ENCODE measurements at places on chromosomes 11 and 22. TPM values are rescaled to one million over a fixed set of nuclear protein-coding genes. Genes with fewer than 3 reads are reported as not detected.

DNA sequence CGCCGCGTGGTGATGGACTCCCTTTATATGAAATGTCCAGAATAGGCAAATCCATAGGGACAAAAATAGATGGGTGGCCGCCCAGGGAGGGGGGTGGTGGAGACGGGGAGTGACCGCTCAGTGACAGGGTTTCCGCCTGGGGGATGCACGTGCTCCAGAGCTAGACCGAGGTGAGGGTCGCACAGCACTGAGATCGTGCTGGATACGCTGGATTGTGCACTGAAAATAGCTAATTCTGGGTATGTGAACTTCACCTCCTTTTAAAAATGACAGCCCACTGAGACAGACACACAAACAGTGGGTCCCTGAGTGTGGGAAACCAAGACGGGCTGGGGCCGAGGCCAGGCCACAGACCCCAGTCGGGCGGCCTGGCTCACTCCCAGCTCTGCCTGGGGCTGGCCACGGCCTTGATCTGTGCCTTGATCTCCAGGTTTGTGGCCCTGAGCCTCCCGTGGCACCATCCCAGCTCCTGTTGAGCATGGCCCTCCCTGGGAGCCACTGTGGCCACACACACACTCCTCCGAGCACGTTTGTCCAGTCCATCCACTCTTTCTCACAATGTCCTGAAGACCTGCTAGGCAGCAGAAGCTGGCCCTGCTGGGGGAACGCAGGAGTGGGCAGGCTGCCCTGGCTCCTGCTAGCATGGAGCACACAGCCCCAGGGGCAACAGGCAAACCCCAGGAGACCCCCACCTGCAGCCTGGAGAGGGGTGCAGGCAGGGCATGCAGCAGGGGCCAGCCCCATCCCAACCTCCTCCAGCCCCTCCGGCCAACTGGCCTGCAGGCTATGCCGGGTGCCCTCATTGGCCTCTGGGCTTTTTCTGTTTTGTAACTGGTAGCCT is 41.0 kb upstream of the TH start:
- peaks cover 4% of the 10 kb centered on the region for H3K36me3 ChIP-seq
- H3K27me3 ChIP-seq = no peaks in the 10 kb centered on the region
- no peaks in the 10 kb centered on the region for H3K4me1 ChIP-seq
- DNase-seq = no peak
- H3K27ac ChIP-seq = no peak overlapping the region

GRCh38 chr11:125063429-125064043 is 431 bp downstream of the SLC37A2 start:
- H3K27ac ChIP-seq = peak overlapping the region; percentile 87
- H3K27me3 ChIP-seq = peaks cover 4% of the 10 kb centered on the region
- DNase-seq = no peak
- H3K36me3 ChIP-seq = no peaks in the 10 kb centered on the region

DNA sequence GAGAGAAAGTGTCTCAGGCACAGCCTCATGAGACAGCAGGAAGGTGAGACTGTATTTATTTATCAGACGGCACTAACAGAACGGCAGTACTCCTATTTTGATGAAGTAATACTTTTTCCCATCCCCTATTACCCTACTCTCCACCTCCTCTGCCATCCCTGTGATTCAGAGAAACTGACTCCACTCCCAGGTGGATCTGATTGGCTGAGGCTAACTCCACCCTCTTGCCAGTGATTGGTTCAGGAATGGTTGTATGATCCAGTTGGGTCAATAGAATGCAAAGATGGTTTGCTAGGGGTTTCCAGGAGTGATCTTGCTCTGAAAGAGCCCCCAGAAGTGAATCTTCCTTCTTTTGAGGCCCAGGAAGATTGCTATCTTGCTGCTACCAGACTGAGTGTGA is 65.9 kb upstream of the RCN1 start:
- no peaks in the 10 kb centered on the region for H3K36me3 ChIP-seq
- H3K27ac ChIP-seq = no peak overlapping the region
- H3K4me3 ChIP-seq = no peak overlapping the region
- H3K4me1 ChIP-seq = no peaks in the 10 kb centered on the region
- no peak for DNase-seq

GRCh38 chr11:64620381-64620971 is 29.5 kb downstream of the SLC22A12 start:
- H3K27me3 ChIP-seq = no peaks in the 10 kb centered on the region
- peaks cover 38% of the 10 kb centered on the region for H3K4me1 ChIP-seq
- H3K4me3 ChIP-seq = peak overlapping the region; percentile 15
- H3K36me3 ChIP-seq = no peaks in the 10 kb centered on the region

DNA sequence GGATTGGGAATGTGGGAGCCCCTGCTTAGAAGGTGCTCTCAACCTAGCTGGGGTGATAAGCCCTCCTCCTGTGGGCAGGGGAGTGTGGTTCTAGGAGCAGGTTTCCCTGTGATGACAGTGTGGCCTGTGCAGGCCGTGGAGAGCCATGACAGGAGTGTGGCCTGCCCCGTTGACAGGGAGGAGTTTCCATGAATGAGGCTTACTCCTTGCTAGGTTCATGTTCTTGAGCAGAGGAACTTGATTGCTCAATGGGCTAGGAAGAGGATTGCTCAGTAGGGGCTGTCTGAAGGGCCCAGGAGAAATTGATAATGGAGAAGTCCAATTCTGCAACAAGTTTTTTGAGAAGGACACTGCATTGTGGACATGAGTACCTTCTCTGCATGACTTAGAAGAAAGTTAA is 92.0 kb downstream of the PPP6R3 start:
- no peak overlapping the region for H3K27ac ChIP-seq
- H3K27me3 ChIP-seq = no peaks in the 10 kb centered on the region
- no peak overlapping the region for H3K4me3 ChIP-seq
- H3K36me3 ChIP-seq = peaks cover 32% of the 10 kb centered on the region
- DNase-seq = no peak

DNA sequence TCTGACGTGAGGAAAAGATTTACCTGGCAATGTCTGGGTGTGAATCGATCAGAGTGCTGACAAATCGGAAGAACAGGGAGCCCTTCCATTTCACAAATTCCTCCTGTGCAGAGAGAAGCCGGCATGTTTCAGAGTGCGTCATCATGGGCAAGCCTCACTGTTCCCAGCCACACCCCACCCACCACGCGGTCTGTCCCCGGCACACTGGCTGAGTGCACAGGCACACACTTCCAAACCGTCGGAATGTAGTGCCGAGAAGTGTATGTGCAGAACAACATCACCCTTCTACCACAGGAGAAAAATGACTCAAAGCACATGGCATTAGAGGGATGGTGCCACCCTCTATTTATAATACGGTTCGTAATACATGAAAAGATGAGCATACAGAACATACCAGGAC is 47.5 kb downstream of the NCAPD3 start:
- H3K27ac ChIP-seq = no peak overlapping the region
- H3K4me1 ChIP-seq = no peaks in the 10 kb centered on the region
- H3K27me3 ChIP-seq = no peaks in the 10 kb centered on the region

- H3K36me3 ChIP-seq = no peaks in the 10 kb centered on the region
- H3K4me3 ChIP-seq = no peak overlapping the region
- no peaks in the 10 kb centered on the region for H3K27me3 ChIP-seq
- no peaks in the 10 kb centered on the region for H3K4me1 ChIP-seq
- DNase-seq = no peak
These were observed 24.8 kb downstream of the RASSF10 start for GRCh38 chr11:13033760-13034533.

DNA sequence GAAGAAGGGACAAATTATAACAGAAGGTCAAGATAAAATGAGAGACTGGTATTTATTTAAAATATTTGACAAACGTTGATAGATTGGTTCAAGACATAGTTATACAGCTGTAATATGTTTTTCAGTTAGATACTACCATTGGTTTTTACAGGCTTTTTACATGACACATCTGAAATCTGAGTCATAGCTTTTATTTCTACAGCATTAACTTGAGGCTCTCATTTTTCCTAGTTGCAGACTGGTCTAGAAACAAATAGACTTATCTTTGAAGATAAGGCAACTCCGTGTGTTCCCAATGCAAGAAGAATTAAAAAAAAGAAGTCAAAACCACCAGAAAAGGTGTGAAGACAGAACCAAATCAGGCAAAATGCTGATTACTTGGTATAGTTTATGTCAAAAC is 31.3 kb downstream of the CEP57 start:
- H3K27ac ChIP-seq = no peak overlapping the region
- no peaks in the 10 kb centered on the region for H3K27me3 ChIP-seq
- no peak for DNase-seq
- H3K4me3 ChIP-seq = no peak overlapping the region
- H3K36me3 ChIP-seq = peaks cover 4% of the 10 kb centered on the region

- no peaks in the 10 kb centered on the region for H3K4me1 ChIP-seq
- H3K27ac ChIP-seq = no peak overlapping the region
- peaks cover 70% of the 10 kb centered on the region for H3K36me3 ChIP-seq
- H3K27me3 ChIP-seq = no peaks in the 10 kb centered on the region
- no peak for DNase-seq
- H3K4me3 ChIP-seq = no peak overlapping the region
These were observed 35.9 kb downstream of the KCNQ1OT1 start for GRCh38 chr11:2663915-2664314.

DNA sequence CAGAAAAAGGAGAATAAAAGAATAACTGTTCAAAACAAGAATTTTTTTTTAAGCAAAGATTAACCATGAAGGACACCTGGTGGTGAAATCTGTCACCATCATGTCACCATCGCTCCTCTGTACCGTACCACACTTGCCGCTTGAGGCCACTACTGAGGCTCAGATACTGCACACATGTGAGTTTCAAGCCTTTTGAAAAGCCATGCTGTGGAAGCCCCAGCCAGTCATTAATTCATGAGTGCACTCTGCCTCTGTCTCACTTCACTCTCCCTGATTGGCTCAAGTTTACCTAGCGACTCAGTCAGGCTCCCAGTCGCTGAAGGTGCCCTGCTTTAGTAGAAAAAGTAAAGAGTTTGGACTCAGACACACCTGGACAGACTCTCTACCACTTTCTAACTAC is 6.6 kb upstream of the MS4A12 start:
- no peak overlapping the region for H3K4me3 ChIP-seq
- no peaks in the 10 kb centered on the region for H3K4me1 ChIP-seq
- no peaks in the 10 kb centered on the region for H3K36me3 ChIP-seq
- peak; percentile 42 for DNase-seq

- no peaks in the 10 kb centered on the region for H3K27me3 ChIP-seq
- DNase-seq = no peak
- H3K4me1 ChIP-seq = no peaks in the 10 kb centered on the region
These were observed 48.6 kb downstream of the ZC3H12C start for GRCh38 chr11:110141812-110142211.

- peaks cover 6% of the 10 kb centered on the region for H3K4me1 ChIP-seq
- peak overlapping the region; percentile 96 for H3K27ac ChIP-seq
- DNase-seq = no peak
- peak overlapping the region; percentile 89 for H3K4me3 ChIP-seq
These were observed 875 bp downstream of the TCP11L1 start for GRCh38 chr11:33040033-33040861.

- DNase-seq = no peak
- no peaks in the 10 kb centered on the region for H3K36me3 ChIP-seq
- H3K27me3 ChIP-seq = no peaks in the 10 kb centered on the region
- H3K27ac ChIP-seq = no peak overlapping the region
- no peak overlapping the region for H3K4me3 ChIP-seq
- no peaks in the 10 kb centered on the region for H3K4me1 ChIP-seq
These were observed 560.3 kb upstream of the ANO3 start for GRCh38 chr11:25771605-25772004.

DNA sequence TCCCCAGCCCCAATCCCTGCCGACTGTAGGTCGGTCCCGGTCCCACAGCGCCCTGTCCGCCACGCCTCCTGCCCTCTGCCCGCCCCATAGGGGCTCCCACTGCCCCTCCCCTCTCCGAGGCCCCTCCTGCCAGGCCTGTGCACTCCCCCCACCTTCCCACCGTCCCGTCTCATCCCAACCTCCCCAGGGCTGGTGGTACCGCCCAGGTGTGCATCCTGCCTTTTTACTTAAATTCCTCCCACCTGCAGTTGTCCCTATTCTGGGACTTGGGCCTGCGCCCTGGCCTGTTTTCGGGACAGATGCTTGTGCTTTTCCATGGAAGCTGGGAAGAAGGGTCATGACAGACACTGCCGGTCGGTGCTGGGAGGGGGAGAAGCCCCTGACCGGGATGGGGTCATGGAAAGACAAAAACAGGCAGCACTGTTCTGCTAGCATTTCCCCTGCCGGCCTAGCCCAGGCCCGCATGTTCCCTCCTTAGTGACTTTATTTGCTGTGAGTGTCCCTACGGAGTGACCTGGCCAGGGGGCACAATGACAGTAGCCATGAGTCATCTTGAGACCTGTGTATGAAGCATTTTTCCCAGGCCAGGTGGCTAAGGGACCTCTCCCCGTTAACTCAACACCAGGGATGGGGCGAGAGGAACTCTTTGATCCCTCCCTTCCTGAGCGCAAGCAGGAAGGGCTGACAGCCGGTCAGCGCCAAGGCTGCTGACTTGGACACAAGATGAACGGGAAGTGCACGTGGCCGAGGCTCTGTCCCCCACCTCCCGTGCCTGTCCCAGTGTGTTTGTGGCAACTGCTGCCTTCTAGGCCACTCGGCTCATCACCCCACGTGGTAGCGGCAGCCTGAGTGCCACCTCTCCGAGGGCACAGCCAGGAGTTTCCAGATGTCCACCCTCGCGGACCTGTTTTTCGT is 7.1 kb downstream of the TBX1 start:
- H3K4me3 ChIP-seq = no peak overlapping the region
- H3K36me3 ChIP-seq = no peaks in the 10 kb centered on the region
- H3K27me3 ChIP-seq = peaks cover 13% of the 10 kb centered on the region
- no peak overlapping the region for H3K27ac ChIP-seq
- peaks cover 11% of the 10 kb centered on the region for H3K4me1 ChIP-seq

GRCh38 chr11:122229481-122230384 is 113.7 kb upstream of the BLID start:
- DNase-seq = peak; percentile 38
- no peaks in the 10 kb centered on the region for H3K27me3 ChIP-seq
- H3K4me3 ChIP-seq = no peak overlapping the region
- no peaks in the 10 kb centered on the region for H3K4me1 ChIP-seq
- H3K27ac ChIP-seq = no peak overlapping the region

DNA sequence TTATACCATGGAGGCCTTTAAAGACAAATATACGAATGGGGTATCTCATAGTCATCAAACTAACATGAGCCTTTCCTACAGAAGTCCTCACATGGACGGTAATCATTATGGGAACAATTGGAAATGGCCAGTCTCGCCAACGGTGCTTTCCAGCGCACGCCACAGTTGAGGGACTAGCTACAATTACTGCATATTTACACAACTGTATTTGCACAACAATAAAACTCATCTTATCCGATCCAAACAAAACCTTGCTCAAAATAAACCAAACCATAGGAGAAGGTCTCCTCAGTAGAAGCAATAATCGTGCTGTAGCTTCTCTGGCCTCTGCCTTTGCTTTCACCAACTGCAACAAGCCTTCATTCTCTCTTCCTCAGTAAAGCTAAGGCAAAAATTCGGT is 5.9 kb downstream of the CADM1 start:
- no peaks in the 10 kb centered on the region for H3K36me3 ChIP-seq
- H3K27me3 ChIP-seq = no peaks in the 10 kb centered on the region
- H3K4me1 ChIP-seq = no peaks in the 10 kb centered on the region
- no peak overlapping the region for H3K4me3 ChIP-seq
- no peak for DNase-seq

- H3K4me1 ChIP-seq = no peaks in the 10 kb centered on the region
- H3K36me3 ChIP-seq = no peaks in the 10 kb centered on the region
- peak overlapping the region; percentile 85 for H3K27ac ChIP-seq
These were observed 98.6 kb upstream of the CD44 start for GRCh38 chr11:35040221-35040942.

Gene ENTHD1
- not detected for polyA plus RNA-seq

All from small intestine (tissue), 16 donors.